NCI-H2029 treated with DMSO at 0.1 percent for 48 hours (cell line): ENCODE measurements at places on chromosomes 13 and 19.

DNA sequence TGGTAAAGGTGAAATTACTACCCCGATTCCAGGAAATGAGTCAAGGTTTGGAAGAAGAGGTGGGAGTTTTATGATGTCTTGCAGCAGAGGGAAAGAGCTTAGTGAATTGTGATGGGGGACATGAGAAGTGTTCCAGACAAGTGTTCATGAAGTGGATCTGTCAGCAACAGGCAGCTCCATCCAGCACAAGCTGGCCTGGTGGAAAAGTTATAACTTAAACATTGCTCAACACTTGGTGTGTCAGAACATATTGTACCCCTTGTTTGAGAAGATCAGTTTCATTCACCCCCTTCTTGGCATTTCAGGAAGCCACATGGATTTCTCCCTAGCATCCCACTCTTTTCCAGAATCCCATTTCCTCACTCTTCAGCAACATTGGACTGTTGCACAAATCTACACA lies 222.0 kb downstream of the B3GLCT start:
- no peak for DNase-seq

- DNase-seq: no peak
Observed at GRCh38 chr19:1987197-1988187, 28.0 kb downstream of the BTBD2 start.

DNA sequence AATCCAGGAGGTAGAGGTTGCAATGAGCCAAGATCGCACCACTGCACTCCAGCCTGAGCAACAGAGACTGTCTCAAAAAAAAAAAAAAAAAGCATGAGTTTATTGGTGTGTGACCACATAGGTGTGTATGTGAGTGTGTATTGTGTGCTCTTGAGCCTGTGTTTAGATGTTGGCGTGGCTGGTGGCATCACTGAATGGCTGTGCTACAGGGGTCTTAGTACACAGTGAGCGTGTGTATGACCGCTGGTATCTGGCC lies 2.5 kb downstream of the SLC1A5 start:
- DNase-seq: peak; percentile 78

DNA sequence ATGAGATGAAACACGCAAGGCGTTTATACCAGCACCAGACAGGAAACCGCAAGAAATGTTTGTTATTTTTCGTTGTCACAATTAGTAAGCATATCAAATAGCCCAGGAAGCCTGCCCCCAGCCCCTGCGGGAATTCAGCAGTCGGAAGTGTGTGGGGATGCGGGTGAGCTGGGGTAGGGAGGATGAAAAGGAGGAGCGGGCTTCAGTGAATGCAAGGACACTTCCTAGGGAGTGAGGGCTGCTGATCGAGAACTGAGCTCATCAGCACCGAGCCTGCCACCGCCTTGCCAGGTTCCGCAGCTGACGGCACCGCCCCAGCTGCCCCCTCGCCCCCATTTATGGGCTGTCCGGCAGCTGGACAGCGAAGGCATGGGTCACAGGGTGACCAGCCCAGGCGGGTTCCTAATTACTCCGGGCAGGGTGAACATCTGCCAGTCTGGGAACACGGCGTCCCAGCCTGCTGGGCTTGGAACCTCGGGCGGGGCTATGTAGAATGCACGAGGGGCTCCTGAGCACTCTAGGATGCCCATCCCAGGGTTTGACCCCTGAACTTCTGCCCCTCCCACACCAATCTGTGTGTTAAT lies 1.6 kb upstream of the BEST2 start:
- DNase-seq: no peak

GRCh38 chr13:93951108-93951507 lies 528.4 kb downstream of the DCT start:
- no peak for DNase-seq

- no peak for DNase-seq
Observed at GRCh38 chr19:51368366-51369282, at the start of gene CLDND2. Gene CLDND2 (minus strand): TSS chr19:51369003. CDS start chr19:51368577, 426 bp downstream.

GRCh38 chr19:8143041-8143440 lies 6.4 kb downstream of the FBN3 start:
- DNase-seq: no peak

DNA sequence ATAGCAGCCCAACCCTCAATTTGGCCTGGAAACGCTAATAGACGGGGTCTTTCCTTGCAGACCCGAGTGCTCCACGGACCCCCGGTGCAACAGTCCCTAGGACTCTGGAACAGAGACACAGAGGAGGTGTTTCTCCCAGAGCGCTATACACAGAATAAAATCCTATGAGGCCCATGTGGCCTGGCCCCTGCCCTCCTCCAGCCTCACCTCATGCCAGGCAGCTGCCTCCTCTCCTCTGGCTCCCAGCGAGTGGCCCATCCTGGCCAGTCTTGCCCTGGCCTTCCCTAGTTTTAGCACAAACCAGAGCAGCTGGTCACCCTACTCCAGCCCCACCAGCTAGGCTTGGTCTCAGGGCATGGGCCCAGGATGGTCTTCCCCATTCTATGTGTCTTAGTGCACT lies 20.3 kb downstream of the POP4 start:
- DNase-seq: no peak
